Uterus (tissue), 4 donors: ENCODE measurements at places on chromosomes 1 and 21. TPM values are rescaled to one million over a fixed set of nuclear protein-coding genes. Genes with fewer than 3 reads are reported as not detected.

GRCh38 chr1:9442278-9442846, 96.9 kb upstream of the SLC25A33 start:
- no peak for DNase-seq

AKNAD1 gene
- 0.98 TPM for total RNA-seq

LCE1C gene
- not detected for total RNA-seq

DNA sequence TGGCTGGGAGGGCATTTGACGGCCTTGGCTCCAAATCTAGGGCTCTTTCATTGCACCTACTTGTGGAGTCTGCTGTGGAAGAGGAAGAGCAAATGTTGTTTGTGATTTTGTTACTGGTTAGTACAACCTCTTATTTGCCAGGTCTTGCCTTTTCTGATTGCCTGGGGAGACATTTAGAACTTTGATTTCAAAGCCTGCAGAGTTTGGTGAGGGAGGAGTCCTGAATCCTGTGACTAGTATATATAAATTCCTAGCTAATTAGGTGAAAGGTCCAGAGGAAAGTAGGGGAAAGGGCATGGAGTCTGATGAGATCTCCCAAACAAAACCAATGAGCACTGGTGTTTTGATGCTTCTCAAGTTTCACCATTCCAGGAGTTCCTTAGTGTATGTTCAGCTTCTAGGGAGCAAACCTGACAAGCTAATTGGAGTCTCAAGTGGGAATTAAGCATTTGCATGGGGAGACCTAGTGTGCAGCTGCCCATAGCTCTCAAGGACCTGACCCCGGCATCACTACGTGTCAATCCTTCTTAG, 5.1 kb upstream of the HMGCS2 start:
- DNase-seq: no peak

DNA sequence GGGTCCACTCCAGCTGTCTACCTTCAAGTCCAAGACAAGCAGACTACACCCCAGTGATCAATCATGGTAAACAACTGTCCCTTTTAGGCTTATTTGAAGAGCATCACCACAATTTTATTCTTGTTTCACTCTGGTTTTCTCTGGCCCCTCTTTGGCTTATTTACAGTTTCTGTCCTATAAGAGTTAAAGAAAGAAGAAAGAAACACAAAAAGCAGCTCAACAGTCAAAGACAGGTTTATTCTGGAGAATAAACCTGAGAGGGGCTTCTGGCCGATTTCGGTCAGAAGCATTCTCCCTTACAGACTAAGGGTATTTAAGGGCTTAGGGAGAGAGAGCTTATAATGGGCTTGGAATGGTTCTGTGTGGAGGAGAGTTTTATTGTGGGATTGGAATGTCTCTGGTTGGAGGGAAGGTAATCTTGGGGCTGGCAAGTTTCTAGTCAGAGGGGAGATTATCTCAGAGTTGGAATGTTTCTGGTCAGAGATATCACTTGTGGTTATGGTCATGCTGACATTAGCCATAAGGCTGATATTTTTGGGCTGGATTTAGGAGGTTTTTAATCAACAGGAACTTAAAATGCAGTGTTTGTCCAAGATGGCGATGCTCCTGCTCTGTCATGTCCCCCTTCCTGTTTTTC, 161.0 kb downstream of the URB2 start:
- DNase-seq: no peak

DNA sequence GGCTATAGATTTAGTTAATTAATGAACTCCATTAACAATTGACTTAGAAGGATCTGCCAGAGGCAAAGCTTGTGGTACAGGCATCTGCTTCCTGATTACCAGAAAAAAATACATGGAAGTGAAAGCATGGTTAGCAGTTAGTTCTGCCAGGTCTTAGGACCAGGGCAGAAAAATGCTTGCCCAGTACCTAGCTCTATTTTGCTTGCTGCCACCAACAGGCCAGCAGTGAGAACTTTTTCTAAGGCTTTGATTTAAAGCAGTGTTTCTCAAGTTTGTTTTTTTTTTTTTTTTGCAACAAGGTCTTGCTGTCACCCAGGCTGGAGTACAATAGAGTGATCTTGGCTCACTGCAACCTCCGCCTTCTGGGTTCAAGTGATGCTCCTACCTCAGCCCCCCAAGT, 16.4 kb upstream of the MTF1 start:
- DNase-seq: no peak

TMEM59 gene
- total RNA-seq: 296 TPM

GRCh38 chr1:9737057-9737456, 85.5 kb downstream of the PIK3CD start:
- no peak for DNase-seq
